Activated CD4-positive, alpha-beta T cell treated with anti-CD3 and anti-CD28 coated beads, Interleukin-2, Interleukin-6, amounts not matched to agents 100 ng/mL and 50 ng/mL, durations not matched to agents 16 hours and 8 hours (primary cell): ENCODE measurements at places on chromosomes 5 and 9.

- no peak for DNase-seq
Observed at GRCh38 chr5:10376544-10376943, 23.0 kb downstream of the MARCHF6 start.

DNA sequence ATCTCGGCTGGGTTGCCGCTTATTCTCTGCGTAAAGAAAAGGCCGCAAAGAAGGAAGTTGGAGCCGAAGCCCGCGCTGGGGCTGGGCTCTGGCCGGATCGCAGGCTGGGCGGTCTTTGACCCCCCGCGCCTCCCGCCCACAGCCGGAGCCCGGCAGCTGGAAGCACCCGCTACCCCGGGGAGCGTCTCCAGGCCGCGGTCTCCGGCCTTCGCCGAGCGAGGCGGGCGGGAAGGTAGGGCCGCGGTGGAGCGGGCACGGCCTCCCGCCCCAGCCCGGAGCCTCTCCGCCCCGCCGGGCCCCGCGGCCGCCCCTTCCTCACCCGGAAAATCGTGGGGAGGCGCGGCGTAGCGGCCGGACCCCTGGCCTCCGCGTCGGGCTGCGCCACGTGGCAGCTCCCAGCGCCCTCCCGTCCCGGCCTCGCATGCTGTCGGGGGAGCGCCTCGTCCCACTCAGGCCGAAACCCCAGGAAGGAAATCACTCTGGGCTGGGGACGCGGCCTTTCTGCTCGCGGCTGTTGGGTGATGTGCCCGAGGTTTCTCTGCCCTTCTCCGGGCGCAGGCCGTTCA lies 12.0 kb downstream of the FOXD1 start:
- no peak for DNase-seq

DNA sequence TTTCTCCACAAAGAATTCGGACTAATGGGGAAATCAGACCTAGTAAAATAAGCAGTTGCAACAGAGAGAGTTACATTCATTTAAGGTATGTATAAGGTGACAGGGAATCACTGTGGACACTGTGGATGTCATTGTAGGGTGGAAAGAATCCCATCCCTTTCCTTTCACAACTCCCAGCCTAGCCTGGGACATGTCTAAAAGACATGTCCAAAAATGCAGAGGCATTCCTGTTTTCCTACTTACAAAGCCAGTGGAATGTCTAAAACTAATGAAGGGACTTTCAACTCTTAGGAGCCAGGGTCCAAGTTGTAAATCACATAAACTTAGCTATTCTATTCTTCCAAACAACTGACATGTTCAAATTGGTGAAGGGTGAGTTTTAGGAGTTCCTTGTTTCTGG lies 511.0 kb downstream of the PRELID2 start:
- no peak for DNase-seq

DNA sequence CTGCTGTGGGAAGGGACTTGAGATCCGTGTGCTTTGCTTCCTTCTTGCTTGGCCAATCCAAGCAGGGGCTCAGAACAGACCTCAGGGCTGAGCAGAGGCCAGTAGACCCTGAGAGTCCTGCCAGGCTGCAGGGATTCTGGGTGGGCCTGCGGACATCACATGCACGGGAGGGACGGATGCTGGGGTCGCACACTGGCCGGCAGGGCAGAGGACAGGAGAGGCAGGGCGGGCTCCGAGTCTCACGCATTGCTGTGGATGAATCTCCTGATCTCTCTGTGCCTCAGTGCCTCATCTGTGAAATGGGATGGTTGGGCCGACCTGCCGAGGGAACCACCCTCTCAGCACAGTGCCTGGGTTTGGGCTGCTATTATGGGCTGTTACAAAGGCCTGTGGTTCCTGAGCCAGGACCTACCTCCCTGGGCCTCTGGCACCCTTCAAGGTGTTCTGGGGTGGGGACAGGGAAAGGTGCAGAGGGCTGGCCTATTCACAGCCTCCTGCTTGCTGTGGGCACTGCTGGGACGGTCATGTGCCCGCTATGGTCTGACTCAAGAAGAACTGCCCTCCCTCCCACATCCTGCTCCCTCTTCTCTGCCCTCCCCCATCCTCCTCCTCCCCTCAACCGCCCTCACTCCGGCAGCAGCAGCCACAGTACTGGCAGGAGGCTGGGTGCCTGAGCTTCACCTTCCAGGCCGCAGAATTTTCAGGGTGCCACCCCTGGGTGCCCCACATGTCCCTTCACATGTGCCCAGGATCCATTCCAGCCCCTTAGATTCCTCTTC lies 43.3 kb downstream of the NCS1 start:
- no peak for DNase-seq

DNA sequence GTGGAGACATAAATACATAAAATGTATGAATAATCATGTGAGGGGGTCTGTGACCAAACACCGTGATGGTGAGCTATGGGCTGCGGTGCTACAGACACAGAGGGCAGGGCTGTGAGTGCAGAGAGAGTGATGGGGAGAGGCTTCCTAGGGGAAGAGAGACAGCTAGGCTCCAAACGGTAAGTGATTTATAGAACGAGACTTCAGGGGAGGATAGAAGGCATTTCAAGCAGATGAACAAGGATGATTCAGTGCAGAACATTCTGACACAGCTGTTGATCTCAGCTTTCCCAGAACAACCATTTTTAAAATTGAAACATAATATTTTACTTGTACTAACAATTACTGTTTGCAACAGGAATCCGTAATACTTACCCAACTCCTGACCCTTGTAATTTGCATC lies 100.7 kb downstream of the GAS1 start:
- DNase-seq, result no peak

DNA sequence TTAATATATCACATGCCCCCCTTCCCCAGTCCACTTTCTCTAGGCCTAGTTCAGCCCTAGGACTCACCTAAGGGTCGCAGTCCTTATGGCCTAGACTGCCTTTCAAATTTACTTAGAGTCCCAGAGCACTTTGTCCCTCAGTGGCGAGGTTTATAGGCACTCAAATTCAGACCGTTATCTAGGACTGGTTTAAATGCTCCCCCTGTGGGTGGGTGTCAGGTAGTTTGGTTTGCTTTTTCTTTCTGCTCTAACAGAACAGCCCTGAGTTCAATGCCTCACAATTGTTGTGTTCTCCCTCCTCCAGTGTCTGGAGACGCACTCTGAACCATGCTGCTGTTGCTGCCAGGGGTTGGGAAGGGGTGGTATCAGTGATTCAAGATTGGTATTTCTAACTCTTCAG lies 317.1 kb downstream of the MAT2B start:
- no peak for DNase-seq

DNA sequence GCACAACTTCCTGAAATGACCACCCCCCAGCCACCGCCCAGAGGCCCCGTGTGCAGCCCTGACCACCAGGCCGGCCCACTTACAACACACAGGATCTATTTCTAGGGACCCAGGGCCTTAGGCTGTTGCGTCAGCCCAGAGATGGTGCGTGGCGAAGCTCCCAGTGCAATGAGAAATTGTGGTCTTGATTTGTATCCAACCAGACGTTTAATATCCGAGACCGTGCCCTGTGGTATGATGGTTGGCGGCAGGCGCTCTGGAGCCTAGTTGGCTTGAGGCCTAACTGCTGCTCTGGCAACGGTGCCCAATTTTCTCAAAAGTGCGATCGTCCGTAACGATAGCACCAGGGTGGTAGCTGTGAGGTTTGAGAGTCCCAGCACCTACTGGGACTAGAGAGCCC lies 32.6 kb upstream of the SLC6A19 start:
- DNase-seq, result no peak

- no peak for DNase-seq
Observed at GRCh38 chr9:113543982-113544303, 80.4 kb downstream of the RGS3 start.

GRCh38 chr9:29799227-29799626 lies 2225.9 kb upstream of the C9orf72 start:
- no peak for DNase-seq

GRCh38 chr9:116857321-116857720 lies 170.2 kb downstream of the TRIM32 start:
- DNase-seq, result no peak

DNA sequence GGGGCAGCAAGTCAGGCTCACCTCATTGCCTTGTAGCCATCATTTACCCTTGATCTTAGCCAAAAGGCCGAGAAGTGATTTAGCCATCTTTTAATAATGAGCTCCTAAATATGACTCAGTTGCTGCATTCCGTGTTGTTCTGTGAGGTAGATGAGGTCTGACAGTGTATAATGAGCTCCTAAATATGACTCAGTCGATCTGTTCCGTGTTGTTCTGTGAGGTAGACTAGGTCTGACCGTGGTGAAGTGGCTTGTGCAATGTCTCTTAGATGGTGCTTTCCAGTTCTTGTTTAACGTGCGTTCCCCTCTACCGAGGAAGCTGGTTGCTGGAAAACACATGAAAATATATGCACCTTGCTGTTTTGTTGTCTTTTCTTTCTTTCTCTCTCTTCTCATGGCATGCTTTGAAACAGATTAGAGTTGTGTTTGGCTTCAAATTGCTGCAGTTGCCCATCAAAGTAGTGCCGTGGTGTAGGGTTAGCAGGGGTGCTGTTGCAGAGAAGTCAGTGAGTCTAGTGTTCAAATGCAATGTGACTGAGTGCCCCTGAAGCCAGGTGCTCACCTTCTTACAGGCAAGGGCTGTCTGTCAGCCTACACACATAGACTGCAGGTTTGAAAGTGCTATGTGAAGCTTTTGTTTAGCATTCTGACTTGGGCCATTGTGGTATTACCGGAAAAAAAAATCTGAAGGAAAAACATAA lies 118.6 kb downstream of the KDM4C start:
- DNase-seq, result no peak
